Nephron progenitor cell (in vitro differentiated cells): ENCODE measurements at places on chromosomes 2 and 18.
A peak's percentile ranks its signal among the peaks of the same experiment; 100 is the strongest.

DNA sequence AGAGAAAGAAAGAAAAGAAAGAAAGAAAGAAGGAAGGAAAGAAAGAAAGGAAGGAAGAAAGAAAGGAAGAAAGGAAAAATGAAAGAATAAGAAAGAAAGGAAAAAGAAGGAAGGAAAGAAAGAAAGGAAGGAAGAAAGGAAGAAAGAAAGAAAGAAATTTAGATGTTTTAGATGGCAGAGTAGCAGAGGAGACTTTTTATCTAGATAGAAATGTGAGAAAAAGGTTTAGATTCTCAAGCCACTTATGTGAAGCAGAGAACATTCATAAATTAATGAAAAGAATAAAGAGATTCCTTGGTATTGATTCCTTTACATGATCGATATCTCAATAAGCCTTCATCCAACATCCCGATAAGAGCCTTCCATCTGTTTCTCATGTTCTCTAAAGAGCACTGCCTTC lies 513.5 kb downstream of the CNTNAP5 start:
- DNase-seq, result no peak

DNA sequence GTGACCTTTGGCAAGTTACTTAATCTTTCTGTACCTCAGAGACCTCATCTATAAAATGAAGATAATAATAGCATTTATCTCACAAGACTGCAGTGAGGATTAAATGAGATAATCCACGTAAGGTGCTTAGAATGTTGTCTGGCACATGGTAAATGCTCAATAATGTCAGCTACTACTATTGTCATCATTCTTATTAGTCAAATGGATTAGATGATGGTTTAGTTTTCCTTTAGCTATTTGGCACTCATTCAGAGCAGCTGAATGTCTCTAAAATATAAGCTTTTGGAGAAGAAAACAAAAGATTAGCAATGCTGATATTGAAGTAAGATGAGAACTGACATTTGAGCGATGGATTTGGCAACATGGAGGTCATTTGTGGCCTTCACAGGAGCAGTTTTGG lies 125.1 kb downstream of the AQP4 start:
- no peak for DNase-seq

DNA sequence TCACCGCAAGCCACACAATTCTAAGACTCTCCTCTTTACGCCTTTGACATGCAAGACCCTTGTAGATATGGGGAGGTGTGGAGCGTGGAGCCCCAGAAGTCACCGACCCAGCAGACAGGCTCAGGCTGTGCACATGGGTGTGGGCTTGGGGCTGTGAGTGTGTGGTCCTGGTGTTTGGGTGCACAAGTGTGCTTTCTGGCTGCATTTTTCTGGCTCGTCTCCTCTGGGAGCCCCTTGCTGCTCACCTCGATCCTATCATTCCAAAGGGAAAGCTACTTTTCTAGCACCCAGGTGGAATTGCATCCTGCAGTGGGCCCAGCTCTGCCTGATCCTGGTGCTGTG lies 143.0 kb downstream of the ACOXL start:
- no peak for DNase-seq

- no peak for DNase-seq
Measured at GRCh38 chr18:3328532-3328931, 66.6 kb downstream of the MYL12B start.

GRCh38 chr18:32918692-32919250 lies 145.9 kb upstream of the KLHL14 start:
- DNase-seq, result no peak

GRCh38 chr18:8478166-8478967 lies 130.9 kb upstream of the RAB12 start:
- DNase-seq, result peak; percentile 89

DNA sequence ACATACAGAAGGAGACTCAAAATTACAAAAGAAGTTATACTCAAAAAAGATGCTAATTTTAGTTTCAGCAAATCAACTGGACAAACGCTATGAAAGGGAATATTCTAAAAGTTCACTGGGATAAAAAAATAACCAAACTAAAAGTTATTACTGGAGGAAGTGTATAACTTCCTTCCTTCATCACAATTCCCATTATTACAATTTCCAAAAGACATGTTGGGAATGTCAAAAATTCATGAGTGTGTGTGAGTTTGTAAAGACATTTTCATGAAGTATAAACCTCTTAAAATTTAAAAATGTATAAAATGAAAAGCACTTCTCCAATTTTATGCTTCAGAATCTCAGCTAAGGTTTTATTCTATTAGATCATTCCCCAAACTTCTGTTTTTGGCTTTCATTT lies 67.8 kb downstream of the MERTK start:
- DNase-seq, result no peak

GRCh38 chr2:222423186-222423585 lies 1.2 kb upstream of the SGPP2 start:
- DNase-seq, result no peak

DNA sequence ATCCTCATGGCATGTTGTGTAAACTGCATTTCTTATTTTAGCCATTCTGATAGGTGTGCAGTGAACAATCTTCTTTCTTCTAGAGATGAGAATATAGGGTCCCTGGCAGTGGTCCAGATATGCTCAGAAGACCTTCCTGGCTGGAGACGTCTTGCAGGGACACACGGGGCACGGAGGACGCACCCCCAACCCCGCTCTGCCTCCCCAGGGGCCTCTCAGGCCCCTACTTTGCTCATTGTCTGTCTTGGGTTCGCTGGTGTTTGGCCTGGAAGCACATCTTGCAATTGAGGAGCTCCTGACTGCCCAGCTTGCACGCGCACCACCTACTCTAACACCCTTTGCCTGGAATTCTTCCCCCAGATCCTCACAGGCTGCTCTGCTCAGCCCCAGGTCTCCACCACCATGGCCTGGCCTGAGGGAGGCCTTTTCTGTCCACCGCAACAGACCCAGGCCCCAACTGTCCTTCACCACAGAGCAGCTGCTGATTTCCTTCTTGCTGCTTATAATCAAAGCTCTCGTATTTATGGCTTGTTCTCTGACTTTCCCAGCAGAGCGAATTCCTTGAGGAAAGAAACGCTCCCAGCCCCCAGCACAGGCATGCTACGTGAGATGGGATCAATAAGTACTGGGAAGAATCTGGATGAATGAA lies 295.9 kb upstream of the HDAC4 start:
- no peak for DNase-seq

DNA sequence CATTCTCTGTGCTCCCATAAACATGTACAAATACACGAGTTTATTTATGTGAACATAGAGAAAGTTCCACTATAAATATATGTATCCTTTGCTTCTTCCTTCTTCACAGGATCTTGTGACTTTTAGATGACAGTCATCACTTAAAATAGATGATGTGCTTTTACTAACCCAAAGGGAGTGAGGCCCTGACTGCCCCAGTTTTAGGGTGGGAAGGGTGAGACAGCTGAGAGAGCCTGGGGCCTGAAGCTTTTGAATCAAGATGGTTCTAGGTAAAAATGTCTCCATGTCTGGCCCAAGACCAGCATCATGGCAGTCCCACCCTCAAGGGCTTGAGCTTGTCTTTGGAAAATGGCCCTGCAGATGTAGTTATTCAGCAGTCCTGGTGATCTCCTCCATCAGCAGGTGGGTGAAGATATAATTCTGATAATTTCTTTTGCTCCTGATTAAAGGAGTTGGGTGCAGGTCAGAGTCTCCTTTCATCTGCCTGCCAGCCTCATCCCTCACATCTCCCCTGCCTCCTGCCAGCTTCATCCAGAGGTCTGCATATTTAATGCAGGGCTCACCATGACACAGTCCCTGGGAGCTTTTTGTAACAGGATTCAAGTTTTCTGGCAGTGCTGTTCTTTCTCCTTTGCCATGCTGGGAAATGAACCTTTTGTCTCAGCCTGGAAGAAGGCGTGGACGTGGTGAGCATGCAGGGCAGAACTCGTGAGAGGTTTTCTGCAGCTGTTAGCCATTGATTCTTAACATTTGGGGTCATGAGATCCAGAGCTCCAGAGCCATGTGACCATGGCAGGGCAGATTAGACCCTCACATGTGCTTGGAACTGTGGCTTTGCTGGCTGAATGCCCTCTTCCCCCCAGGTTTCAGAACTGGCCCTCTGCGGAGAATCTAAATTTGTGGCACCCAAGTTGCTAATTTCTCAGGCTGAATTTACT lies 2.7 kb downstream of the HRH4 start:
- no peak for DNase-seq

DNA sequence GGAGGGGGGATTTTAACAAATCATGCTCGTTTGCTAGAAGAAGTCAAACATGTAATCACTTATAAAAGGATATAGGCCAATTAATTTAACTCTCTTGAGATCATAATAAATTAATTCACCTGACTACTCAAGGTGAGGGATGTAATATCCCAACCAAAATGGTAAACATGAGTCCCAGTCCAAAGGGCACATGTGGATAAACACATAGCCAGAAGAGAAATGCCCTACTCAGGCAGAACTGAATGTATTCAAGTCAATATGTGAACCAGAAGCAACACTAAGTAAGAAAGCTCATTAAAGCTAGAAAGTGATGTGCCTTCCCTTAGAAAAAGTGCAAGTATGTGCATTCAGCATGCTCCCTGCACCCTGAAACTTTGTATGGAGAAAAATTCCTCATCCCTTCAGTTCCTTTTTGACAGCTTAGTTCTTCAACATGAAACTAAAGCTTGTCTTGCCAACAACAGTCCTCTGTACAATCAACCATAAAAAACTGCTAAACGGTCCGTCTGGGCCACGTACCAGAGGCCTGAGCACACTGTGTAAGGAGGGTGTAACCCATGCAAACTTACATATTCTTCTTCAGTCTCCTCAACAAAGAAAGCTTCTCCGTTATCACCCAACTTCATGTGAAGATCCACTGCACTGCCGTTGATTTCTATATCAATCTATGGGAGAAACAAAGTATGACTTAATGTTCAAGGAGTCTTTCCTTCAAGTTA lies 58.9 kb downstream of the LPIN2 start:
- DNase-seq, result no peak

GRCh38 chr2:139674577-139674976 lies 894.4 kb upstream of the NXPH2 start:
- DNase-seq, result no peak

- no peak for DNase-seq
Measured at GRCh38 chr2:133334923-133335322, 233.3 kb downstream of the NCKAP5 start.
